Activated effector memory CD4-positive, alpha-beta T cell treated with Interleukin-2 at 50 U/mL for 16 hours (primary cell): ENCODE measurements at places on chromosomes 5 and 9.

DNA sequence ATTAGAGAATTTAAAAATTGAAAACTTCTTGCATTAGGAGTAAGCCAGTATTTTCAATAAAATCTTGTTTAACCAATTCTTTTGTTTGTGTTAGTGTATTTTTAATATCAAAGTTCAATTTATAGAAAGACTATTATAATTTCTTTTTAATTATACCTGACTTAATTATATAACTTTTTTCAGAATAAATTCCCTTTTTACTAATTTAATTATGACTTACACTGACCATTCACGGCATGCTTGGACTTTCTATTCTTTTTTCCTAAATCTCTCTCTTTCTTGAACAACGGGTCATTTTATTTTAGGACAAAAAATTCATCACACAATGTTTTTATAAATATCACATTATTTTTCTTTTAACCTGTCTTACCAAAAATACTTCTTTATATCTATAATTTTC, 555.3 kb upstream of the PTGER4 start:
- no peak for DNase-seq

DNA sequence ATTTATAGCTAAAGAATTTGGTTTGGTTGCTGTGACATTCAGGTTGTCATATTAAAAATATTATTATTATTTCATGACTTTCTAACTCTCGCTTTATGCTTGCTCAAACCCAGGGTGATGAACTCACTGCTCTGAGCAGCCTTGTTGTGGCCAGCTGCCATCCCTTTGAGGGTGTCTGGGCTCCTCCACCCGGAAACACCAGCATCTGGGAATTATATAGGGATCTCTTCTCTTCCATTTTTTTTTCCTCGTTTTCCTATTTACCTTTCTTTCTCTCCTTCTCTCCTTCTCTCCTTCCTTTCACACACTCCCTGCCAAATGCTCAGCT, 355.8 kb upstream of the SMARCA2 start:
- DNase-seq: no peak

DNA sequence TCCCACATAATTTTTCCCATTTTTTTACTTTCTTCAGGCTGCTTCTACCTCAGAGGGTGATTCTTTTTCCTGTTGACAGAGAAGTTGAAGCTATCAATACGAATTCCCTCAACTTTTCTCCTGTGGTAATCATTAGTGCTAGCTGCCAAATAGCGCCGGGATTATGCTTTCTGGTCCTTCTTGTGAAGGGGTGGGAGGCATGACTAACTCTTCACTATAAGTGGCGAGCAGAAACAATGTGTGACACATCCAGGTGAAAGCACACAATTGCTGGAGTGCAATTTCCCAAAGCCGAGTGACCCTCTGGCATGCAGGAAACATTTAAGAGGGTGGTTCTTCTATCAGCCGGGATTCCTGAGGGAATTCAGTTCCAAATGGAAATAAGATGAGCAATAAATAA, 56.0 kb downstream of the TRPC7 start:
- no peak for DNase-seq

DNA sequence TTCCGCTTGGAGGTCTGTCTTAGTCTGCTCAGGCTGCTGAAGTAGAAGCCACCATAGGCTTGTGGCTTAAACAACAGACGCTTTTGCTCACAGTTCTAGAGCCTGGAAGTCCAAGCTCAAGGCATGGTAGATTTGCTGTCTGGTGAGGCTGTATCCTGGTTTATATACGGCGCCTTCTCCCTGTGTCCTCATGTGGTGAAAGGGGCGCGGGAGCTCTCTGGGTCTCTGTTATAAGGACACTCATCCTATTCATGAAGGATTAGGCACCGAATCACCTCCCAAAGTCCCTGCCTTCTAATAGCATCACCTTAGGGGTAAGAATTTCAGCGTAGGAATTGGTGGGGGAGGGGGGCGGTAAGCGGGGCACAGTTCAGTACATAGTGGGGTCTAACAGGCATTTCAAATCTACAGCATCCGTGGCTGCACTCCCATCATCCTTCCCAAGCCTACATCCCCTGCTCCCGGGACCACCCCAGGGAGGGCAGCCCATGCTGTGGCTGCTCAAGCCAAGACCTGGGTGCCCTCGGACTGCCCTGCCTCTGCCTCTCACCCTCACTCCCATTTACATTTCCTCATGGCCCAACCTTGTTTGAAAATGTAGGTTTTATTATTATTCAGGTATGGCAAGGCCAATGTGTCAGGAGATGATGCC, 15.1 kb upstream of the LPCAT1 start:
- no peak for DNase-seq

- DNase-seq: no peak
Measured at GRCh38 chr5:6790346-6790865, 77.2 kb downstream of the TENT4A start.

DNA sequence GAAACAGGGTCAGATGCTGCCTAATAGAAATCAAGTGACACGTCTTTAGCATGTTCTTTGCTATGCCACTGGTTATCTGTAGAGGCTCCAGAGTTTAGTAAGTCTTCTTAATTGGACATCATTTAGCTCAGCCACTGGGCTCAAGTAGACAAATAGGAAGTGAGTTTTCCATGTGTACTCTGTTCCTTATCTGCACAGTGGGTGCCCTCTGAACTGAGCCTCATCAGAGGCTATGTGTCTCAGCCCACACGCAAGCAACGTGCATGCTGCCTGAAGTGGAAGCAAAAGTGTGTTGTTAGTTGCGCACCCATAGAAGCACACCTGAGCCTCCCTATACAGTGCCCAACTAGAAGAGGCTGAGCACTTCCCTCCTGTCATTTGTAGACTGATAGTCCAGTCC, 134.7 kb downstream of the SEMA5A start:
- no peak for DNase-seq

DNA sequence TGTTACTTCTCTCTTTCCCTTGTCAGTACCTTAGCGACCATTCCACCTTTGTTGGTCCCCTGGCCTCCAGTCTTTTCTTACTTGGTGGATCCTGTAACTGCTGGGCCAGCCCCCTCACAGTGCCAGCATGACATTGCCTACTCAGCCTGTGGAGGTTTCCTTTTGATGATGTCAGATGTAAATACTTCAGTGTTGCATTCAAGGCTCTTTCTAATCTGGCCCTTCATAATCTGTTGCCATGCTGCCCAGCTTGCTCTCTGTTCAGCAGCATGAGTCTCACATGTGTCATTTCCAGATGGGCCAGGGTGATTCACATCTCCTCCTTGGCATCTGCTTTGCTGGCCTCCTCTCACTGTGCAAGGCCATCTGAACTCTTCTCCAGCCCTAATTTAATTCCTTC, 57.1 kb downstream of the MAST4 start:
- DNase-seq: no peak

GRCh38 chr5:61052882-61053281, 107.9 kb downstream of the NDUFAF2 start:
- no peak for DNase-seq

- no peak for DNase-seq
Measured at GRCh38 chr5:75262271-75262670, 25.6 kb upstream of the ANKRD31 start.

- DNase-seq: no peak
Measured at GRCh38 chr5:125376059-125376641, 629.7 kb upstream of the ZNF608 start.

DNA sequence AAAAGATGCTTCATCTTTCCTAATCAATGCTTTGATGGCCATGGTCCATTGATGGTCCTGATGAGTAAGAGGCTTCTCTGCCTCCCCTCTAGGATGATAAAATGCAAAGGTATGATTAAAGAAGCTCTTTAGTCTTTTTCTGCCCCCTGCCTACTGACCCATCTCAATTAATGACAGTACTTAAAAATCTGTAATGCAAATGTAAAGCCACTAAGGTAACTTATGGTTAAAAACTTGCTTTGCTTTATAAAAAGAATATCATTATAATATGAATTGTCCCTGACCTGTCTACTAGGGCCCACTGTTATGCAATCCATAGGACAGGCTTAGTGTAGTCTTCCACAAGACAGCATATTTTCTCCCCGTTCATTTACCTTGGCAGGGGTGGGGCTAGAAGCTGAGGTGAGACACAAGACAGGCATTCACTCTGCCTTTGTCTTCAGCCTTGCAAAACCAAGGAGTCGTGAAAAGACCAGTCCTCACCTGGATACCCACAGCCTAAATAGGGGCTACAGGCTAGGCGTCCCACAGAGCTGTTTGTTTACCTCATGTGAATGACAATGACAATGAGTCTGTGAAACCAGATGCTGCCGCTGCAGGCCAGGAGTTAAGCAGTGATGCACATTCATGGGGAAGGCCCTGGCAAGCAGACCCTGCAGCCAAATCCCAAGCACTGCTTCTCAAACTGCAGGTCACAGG, 60.4 kb downstream of the BNC2 start:
- DNase-seq: no peak

DNA sequence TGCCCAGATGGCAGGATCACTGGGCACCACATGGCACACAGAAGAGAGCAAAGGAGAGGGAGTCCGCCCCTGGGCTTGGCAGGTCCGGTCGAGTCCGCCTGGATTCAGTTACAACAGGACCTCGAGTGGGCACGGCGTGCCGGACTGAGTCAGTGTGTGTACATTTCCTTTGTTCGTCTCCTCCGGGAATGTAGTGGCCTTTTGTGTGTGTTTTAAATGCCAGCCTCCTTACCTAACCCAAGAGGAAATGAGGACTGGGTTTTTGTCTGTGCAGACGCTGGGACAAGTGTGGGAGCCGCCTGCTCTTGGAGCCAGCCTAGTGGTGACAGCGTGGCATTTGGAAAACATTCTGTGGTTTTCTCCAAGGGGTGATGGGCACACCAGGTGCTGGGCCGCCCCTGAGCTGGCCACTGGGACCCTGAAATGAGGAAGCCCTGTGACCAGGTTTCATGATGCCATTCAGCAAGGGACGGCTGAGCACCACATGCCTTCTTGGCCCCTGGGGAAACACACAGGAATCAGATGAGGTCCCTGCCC, 9.6 kb downstream of the NEK6 start:
- no peak for DNase-seq

DNA sequence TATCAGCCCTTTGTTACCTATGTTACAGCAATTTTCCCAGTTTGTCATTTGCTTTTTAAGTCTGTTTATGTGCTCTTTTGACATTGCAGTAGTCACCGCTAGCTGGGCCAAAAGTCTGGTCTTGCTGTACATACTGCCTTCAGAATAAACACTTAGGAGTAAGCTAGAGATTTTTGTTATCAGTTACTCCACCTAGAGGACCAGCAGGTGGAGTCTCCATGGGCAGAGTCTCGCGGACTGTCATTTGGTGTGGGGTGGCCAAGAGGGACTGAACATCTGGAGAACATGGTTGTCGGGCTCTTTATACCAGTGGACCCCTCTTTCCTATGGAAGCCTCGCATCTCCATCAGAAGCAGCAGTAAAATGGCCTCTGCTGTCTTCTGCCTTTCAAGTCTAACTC, 10.8 kb upstream of the MGAT1 start:
- no peak for DNase-seq

DNA sequence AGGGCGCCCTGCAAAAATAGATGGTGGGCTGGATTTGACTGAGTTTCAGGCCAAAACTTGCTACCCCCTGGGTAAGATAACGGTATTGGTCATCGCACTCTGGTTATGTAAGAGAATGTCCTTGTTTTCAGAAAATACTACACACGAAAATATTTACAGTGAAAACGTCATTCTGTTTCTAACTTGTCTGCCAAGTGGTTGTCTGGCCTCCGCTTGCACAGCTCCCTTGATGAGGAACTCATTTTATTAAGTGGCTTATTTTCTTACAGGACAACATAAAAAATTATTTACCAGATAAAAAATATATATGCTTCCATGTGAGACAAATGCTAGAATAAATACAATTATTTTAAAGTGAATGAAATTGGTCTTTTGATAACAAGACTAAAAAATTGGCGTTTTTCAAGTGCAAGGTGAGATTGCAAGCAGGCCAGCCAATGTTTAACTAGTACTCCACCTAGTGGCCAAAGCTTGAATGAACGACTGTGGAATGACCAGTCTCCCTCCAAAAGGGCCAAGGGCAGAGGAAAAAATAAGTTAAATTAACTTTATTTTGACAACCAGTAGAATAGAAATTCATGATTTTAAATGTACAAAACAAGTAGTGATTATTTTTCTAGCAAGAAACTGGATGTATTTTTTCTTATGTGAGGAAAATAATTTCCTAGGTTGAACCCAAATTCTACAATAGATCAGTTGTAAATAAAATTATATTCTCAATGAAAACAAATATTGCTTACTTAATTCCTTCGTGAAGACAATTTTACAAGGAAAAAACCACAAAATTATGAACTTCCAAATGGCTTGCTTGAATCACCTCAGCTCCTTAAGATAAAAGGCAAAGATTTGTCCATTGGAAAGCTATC, 93.2 kb downstream of the ZFAND5 start:
- DNase-seq: no peak

DNA sequence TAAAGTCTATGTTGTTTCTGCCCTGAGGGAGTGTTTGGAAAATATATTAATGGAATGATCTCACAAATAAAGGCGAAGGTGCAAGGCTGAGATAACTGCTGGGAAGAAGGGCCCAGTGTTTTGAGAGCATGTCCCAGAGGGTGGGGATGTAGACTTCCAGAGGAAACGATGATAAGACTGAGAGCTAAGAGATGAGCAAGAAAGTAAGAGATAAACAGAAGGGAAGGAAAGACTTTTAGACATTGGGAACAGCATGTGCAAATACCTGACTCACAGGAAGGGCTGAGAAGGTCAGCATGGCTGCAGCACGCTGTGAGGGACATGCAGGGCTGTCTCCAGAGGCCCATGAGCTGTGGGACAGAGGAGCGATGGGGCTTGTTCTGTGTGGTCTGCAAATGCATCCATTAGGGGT, 19.9 kb upstream of the ADRB2 start:
- DNase-seq: no peak

DNA sequence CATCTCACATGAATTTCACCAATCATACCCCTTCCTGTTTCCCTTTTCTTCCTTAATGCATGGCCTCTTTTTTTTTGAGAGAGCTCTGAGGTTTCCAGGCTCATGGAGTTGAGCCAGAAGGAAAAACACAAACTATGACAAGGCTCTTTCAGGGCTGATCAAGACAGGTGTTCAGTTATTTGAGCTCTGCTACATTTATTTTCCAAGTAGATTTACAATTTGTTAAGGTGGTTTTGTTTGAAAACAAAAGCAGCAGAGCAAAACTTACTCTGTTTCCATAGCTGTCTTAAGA, 62.4 kb upstream of the IL7R start:
- DNase-seq: no peak

GRCh38 chr5:153496835-153497234, 6.4 kb downstream of the GRIA1 start:
- no peak for DNase-seq

DNA sequence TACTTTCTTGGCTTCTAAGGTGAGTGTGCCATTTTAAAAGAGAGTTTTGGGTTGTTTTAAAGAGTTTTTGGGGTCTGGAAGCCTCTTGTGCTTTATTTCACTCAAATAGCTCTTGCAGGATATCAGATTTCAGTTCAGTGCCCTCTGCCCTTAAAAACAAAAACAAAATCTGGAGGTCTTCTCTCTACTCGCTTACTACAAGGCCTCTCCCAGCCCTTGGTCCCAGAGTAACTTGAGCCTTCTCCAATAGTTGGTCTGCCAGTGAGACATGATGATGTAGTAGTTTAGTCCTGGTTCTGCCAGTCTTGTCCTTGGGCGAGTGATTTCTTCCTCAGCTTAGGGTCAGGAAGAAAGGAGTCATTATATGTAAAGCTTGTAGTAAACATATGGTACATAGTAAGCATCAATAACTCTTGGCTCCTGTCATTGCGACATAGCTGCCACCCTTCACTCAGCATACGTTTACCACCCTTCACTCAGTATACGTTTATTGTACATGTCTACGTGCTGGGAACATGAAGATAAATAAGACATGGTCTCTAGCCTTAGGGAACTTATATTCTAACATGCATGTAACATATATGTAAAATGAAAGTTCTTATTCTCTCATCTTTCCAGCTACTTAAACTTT, 147.6 kb downstream of the MAN2A1 start:
- no peak for DNase-seq
